Renal cortex interstitium (tissue), 15 donors: ENCODE measurements at places on chromosomes 16 and 17.

DNA sequence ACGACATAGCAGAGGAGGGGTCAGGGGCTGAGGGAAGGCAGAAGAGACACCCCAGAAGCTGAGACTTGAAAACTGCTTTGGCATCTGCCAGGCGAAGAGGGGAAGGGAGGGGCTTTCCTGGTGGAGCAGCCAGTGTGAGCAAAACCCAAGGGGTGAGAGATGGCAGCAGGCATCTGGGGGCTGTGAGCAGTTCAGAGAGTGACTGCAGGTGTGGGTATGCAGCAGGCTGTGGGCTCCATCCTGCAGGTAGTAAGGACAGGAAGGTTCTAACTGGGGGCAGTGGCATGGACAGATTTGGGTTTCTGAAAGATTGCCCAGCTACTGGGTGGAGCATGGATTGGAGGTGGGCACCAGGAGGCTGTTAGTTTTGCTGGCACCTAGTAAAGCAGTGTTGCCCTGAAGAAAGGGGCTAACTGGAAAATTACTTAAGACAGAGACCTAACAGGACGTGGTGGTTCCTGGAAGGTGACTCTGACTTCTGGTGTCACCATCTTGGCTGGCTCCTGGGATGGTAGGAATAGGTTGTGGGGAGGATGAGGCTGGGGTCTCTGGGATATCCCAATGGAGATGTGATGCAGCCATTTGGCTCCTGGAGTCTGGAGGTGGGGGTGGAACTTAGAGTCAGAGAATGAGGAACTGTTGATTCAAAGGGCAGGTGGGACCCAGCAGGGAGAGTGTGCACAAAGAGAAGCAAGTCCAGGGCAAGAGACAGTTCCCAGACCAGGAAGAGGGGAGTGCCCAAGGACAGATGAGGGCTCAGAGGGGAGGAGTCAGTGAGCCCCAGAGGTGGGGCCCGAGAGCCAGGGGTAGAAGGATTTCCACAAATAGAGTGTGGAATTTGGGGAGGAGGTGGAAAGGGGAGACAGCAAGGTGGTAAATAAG, 11.2 kb downstream of the BCL7C start:
- DNase-seq, result no peak

DNA sequence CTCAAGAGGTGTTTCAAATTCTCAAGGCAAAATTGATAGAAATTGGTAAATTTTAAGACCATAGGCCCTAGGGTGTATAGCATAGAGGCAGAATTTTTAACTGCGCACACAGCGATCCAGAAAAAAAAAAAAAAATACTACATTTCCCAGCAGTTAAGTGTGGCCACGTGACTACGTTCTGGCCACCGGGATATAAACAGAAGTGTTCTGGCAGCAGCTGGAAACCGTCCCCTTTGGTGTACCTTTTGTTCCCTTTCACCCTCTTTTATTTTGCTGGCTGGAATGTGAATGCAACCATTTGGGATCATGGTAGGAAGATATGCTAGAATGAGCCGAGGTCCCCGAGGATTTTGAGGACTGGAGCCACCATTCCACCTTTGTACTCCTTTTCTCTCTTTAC, 52.7 kb upstream of the AKAP1 start:
- no peak for DNase-seq

GRCh38 chr16:27737513-27737912, 187.6 kb downstream of the KATNIP start:
- DNase-seq, result no peak

GRCh38 chr17:78474614-78475146, 96.2 kb downstream of the PGS1 start:
- no peak for DNase-seq

DNA sequence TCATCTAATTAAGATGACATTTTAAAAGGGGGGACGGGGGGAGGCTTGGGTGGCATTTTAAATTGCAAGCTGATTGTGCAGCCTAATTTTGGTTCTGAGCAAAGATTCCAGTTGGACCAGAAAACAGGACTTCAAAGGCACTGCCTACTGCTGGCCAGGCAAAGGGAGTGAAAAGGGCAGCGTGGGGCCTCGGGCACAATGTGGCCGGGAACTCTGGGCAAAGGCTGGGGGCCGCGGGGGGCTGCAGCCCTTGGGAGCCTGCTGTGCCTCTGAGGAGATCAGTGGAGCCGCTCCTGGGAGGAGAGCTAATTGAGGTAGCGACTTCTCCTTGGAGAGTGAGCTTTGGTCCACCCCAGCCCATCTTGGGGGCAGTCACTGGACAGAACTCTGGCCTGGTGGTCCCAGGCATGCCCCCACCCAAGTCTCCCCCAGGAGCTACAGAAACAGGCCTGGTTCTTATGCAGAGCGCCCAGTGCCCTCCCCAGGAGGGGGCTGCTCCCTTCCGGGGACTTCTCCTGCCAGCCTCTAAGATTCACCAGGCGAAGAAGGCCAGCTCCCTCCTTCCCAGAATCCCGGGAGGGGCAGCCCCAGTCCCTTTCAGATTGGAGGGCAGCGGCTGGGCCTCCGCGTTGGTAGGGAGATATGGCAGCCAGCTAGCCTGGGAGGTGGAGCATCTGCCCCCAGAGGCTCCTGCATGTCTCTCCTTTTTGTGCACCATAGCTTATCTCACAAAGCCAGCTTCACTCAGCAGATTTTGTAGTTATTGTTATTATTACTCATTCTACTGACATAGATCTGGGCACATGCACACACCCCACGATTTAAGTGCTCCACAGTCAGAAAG, 115.6 kb downstream of the GNAO1 start:
- no peak for DNase-seq

- DNase-seq, result no peak
These were observed 38.0 kb upstream of the NOL11 start for GRCh38 chr17:67679721-67680120.
